Activated CD4-positive, alpha-beta T cell treated with anti-CD3 and anti-CD28 coated beads, Interleukin-2, Interleukin-6, amounts not matched to agents 100 ng/mL and 50 ng/mL, durations not matched to agents 16 hours and 8 hours (primary cell): ENCODE measurements at places on chromosomes 1 and 21.

GRCh38 chr1:80893115-80893514, 907.6 kb upstream of the ADGRL2 start:
- no peak for DNase-seq

DNA sequence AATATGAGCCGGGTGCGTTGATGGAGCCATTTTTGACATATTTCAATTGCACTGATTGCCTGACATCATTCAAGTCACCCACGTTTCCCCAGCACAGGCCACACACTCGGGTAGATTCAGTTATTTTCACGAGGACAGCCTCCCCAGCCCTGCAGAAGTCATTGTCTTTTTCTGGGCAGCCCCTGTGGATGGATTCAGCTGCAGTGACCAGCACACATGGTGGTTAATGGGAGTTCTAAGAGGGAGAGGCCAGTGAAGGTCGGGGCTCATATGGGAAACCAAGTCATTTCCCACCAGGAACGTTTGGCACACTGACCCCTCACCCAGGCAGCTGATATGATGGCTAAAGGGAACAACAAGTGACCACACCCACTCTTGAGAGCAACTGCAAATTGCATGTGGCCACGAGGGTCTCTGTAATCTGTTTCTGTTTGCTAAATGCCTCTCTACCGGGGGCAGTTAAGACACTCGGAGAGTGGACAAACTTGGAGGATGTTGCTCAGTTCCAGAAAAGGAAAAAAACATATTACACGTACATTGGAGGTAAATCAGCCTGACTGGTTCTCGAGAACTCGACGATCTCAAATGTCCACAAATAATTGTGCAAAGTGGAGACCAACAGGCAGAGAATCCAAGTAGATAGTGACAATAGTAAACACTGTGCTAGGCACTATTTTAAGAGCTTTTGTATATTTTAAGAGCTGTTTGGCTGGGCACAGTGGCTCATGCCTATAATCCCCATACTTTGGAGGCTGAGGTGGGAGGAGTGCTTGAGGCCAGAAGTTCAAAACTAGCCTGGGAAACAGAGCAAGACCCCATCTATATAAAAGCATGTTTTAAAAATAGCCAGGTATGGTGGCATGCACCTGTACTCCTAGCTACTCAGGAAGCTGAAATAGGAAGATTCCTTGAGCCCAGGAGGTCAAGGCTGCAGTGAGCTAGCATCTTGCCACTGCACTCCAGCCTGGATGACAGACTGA, 167.2 kb upstream of the IRF2BP2 start:
- DNase-seq: no peak

- no peak for DNase-seq
Observed at GRCh38 chr1:44822981-44823451, 14.7 kb downstream of the BTBD19 start.

GRCh38 chr1:103146166-103146565, 37.8 kb upstream of the COL11A1 start:
- DNase-seq: no peak

GRCh38 chr1:19232524-19232846, 18.8 kb downstream of the EMC1 start:
- no peak for DNase-seq

DNA sequence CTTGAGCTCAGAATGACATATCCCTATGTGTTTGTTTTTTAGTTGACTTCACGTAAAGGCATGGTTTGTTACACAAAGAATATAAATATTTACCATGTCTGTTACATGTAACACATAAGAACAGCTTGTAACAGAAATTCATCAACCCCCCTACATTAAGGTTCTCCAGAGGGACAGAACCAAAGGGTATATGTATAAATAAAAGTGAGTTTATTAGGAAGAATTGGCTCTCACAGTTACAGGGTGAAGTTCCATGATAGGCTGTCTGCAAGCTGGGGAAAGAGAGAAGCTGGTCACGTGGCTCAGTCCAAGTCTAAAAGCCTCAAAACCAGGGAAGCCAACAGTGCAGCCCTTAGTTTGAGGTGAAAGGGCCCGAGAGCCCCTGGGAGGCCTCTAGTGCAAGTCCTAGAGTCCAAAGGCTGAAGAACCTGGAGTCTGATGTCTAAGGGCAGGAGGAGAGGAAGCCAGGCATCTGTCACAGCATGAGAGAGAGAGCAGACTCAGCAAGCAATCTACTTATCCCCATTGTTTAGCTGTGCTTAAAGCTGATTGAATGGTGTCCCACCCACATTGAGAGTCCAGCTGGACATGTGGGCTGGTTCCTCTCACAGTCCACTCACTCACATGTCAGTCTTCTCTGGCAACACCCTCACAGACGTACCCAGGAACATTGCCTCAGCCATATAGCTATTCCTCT, 15.8 kb downstream of the THRAP3 start:
- DNase-seq: no peak

DNA sequence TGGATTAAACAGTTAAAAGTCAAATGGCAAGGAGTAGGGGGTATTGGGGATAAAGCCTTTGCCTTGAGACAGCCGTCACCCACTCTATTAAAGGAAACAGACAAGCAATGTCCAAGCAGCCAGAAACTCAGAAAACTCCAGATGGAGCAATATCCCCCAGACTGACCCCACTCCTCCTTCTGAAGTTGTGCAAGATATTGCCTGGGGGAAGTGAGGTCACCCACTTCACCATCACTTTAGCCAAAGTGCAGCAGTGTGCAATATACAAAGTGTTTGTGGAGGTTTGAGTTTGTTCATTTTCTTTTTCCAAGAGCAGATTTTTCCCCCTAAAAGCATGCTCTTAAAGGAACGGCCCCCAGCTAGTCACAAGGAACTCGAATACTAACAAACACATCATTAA, 125.1 kb downstream of the ETS2 start:
- DNase-seq: no peak

- no peak for DNase-seq
Observed at GRCh38 chr21:15868940-15869339, 139.2 kb downstream of the USP25 start.

DNA sequence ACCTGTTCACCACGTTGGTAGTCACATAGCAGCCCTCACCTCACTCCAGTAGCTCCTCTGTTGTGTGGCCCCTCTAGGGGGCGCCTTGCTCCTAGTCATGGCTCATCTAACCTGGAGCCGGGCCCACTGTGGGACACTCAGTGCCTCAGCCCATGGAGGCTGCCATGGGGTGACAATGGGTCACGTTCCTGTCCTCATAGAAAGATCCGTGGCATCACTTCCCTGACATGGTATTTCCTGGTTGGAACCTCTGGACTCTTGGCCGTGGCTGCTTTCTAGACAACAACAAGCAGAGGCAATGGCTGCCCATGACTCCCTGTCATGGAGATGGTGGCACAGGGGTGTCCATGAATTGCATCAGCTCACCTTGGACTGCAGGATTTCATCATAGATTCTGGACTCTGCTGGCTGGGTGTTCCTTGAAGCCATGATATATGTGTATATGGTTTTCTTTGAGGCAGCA, 27.5 kb upstream of the SLAMF6 start:
- DNase-seq: peak; percentile 60

DNA sequence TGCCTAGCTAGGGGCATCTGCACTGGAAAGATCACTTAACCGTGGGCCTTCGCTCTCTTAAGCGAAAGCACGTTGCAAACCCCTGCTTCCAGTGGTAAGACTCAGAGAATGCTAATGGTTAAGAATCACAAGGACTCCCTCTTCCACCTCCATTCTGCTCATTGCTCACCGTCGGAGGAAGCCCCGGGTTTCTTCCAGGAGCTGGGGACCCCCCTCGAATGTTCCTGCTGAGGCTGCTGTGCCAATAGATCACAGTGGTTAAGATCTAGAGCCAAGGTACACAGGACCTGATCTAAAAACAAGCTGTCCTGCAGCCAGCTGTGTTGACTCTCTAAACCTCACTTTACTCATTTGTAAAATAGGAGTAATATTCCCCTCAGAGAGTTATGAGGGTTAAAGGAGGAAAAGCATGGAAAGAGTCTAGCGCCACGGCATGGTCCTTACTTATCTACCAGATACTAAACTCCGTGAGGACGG, 765 bp downstream of the VAMP3 start:
- DNase-seq: no peak

- no peak for DNase-seq
Observed at GRCh38 chr1:53325326-53326087, 2.4 kb downstream of the LRP8 start.

GRCh38 chr1:247528812-247529474, 7.3 kb downstream of the OR2C3 start:
- DNase-seq: no peak

- no peak for DNase-seq
Observed at GRCh38 chr21:31445137-31445536, 101.1 kb upstream of the TIAM1 start.

DNA sequence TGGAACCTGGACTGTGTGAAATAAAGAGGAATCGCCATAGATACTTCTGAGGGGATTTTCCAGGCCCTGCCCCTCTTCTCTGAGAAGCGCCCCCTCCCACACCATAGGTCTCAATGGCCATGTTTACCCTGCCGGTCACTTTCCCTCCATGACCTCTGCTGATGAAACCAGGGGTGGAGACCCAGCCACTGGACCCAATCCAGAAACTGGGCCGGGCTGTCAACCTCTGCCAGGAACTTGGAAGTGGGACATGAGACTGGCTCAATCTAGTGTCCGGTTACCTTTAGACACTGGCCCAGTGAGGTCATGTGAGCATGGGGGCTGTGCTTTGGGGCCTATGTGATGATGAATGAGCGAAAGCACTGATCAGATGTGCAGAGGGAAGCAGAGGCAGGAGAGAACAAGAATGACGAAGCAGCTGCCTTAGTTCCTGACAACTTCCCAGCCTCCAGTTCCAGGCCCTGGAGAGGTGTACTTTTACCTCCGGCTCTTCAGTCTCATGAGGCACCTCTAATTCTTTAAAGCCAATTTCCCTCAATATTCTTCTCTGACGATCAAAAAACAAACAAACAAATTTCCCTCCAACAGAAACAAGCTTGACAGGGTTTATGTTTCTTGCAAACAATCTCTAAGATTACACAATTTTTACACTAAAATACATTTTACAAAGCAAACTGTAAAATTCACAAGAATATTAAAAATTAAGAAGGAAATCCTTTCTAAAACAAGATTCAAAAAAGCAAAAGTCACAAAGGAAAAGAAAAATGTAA, 4.9 kb downstream of the ASAP3 start:
- DNase-seq: no peak

DNA sequence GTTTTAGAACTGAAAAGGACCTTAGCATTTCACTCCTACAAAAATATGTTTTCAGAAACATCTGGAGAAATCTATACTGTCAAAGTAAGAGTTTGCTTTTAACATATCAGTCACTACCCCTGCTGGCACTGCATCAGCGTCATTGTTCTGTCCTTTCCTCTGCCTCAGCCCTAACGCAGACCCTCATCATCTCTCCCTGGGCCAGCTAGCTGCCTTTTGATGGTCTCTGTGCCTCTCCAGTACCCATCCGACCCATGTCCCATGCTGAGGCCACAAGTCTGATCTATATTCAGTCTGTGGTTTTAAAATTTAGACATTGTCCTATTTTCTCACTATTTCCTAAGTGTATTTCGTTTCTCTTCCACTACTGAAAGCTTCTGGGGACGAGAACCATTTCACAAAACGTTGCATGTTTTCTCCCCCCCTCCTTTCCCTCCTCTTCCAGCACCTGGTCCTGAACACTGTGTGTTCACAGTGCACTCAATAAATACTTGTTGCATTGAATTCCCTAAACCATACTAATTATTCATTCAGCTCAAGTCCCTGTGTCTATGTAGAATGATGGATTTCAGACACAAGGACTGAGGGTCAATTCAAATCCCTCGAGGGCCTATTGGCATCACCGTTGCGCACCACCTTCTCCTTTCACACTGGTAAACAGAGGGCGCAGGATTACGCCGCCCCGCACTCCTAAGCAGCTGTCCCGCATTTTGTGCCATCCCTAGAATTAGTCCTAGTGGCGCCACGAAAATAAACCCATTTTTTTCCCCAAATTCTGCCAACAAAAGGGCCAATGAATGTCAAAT, 53.4 kb downstream of the CD2 start:
- peak; percentile 59 for DNase-seq

- DNase-seq: no peak
Observed at GRCh38 chr1:212637902-212638301, 29.3 kb downstream of the ATF3 start.

GRCh38 chr21:34009193-34009592, 64.2 kb upstream of the MRPS6 start:
- peak; percentile 10 for DNase-seq

DNA sequence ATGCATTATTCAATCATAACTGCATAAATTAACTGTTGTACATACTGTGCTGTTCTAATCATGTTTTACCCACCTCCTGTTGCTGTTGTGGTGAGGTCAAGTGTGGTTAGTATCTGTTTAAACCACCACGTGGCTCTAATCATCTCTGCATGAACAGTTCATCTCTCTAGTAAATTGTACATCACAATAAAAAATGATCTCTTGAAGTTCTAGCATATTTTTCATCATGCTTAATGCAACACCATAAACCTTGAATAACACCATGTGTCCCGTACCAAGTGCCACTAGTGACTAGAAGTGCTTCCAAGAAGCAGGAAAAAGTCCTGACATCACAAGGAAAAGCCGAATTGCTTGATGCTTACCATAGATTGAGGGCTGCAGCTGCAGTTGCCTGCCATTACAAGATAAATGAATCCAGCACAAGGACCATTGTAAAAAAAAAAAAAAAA, 51.7 kb downstream of the SNRPE start:
- DNase-seq: no peak

- no peak for DNase-seq
Observed at GRCh38 chr21:14706712-14707510, 160.8 kb upstream of the SAMSN1 start.

GRCh38 chr1:107244709-107245500, 104.1 kb downstream of the NTNG1 start:
- DNase-seq: no peak

GRCh38 chr1:92599184-92599583, 112.5 kb upstream of the GFI1 start:
- DNase-seq: peak; percentile 32

DNA sequence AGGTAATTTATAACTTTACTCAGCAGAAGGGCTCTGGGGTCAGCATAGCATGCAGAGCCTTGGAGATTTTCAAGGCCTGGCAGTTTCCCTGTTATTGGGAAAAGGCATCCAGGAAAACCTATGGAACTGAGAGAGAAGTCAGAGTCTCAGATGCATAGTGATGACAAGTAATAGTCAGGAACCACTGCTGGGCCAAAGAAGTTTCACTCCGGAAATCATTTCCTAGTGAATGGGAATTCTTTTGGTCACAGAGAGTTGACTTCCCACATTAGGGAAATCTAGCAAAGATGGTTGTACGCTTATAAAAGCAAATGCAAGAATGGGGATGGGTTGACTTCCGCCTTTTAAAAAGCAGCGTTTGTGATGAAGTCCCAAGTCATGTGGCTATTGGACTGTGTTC, 28.4 kb upstream of the RUNX1 start:
- no peak for DNase-seq

- no peak for DNase-seq
Observed at GRCh38 chr1:97814804-97815203, 106.0 kb downstream of the DPYD start.

DNA sequence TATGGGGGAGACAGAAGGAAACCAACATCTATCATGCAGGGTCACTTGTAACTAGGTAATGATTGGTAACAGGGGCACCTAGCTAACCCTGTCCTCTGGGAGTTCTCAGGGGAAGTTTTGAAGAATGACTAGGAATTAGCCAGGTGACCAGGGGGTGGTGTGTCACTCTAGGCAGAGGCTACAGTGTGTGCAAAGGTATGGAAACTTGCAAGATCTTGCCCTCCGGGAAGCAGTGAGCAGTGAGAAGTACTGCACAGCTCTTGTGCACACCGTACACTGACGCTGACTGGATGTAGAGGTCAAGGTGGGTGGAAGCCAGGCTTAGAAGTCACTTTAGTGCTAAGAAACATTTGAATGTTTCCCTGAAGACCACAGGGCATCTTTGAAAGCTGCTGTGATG, 62.9 kb upstream of the LMO4 start:
- no peak for DNase-seq
